ENCODE measurements at places on chromosomes 3 and 15.

DNA sequence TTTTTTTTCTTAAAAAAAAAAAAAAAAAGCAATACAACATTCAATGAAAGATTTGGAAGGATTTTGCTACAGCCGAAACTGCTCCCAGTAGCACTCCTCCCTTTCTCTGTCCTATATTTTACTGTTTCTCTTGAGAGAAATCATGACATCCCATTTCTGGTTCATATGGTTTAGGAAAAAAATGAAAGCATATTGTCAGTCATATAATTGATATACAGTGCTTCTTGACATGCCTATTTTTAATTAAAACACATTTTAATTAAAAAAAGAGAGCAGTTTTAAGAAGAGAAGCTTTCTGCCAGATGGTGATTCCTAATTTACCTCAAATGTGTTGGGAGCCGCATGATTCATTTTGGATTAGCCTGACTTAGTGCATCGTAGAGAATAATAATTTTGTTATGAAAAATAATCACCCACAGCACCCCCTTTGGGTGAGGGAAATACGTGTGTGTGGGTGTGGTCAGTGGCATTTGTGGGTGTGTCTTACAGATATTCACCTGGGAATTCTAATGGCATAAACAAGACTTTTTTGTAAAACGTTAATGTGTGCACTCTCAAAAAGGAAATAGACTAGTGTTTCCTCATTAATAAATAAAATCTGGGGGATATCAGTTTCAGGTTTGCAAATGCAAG lies 544.5 kb downstream of the MFSD1 start:
- no peak for DNase-seq

DNA sequence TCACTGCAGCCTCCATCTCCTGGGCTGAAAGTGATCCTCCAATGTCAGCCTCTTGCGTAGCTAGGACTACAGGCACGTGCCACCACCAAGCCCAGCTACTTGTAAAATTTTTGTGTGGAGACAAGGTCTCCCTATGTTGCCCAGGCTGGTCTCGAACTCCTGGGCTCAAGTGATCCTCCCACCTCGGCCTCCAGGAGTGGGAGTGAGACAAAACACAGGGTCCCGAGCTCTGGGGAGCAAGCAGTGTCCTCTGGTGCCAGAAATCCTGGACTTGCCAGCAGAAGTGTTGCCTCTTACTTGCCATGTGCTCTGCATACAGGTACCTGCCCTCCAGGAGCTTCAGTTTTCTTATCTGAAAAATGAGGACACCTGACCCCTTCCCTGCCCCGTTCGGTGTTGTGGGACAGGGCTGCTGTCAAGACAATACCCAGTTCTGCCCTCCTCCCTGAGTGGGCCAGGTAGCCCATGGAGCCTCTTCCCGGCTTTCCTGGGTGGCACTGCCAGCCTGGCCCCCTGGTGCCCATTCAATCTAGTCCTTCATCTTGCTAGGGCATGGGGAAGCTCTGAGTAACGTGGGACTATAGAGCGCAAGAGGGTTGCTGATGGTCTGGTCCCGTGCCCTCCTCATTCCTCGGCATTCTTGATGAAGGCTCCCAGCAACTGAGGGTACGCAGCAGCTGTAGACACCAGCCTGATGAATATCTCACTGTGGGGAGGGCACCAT lies 164.6 kb downstream of the GOLGA6L4 start:
- DNase-seq, result no peak

GRCh38 chr3:19347671-19348070 lies 199.4 kb downstream of the KCNH8 start:
- no peak for DNase-seq

DNA sequence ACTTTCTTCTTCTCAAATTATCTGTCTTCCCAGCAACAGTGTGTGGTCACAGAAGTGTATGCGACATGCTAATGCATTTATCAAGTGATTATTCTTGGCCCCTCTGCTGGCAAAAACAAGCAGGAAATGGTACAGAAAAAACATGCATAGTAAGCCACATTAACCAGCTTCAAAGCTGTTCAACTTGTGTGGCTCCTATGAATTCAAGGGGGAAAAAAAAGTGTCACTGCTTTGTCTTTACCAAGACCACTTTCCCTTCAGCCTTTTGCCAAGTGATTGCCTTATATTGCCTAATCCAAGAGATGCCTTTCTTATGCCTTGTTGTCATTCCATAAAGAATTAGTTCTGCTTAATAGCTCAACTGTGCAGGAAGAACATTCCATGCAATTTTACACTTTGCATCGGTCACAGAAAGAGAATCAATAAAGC lies 39.1 kb downstream of the PRTG start:
- DNase-seq, result no peak

GRCh38 chr3:4476496-4476895 lies 9.4 kb upstream of the SUMF1 start:
- DNase-seq, result no peak

GRCh38 chr3:33006571-33007286 lies 55.3 kb downstream of the CCR4 start:
- no peak for DNase-seq

GRCh38 chr3:53215816-53216215 lies 40.0 kb downstream of the TKT start:
- DNase-seq, result no peak

- DNase-seq, result no peak
These were observed 8.6 kb downstream of the FOXB1 start for GRCh38 chr15:60012695-60013094.

- no peak for DNase-seq
These were observed 361.8 kb downstream of the FGF12 start for GRCh38 chr3:192365571-192365970.

DNA sequence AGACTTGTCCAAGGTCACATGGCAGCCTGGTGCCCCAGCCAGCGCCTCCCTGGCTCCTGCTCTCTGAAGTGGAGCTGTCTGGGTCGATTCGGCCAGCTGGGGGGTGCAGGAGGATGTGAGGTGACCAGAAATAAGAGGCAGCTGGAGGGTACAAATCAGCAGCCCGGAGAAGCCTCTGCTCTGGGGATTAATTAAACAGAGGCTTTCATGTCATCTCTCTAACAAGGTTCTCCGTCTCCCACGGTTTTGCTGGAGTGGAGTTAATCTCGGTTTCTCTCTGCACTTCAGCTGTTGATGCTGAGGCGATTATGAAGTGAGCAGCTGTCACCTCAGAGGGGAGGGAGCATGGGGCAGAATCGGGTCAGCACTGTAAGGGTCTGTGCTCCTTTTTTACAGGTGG lies 236.8 kb downstream of the TLE3 start:
- DNase-seq, result no peak

DNA sequence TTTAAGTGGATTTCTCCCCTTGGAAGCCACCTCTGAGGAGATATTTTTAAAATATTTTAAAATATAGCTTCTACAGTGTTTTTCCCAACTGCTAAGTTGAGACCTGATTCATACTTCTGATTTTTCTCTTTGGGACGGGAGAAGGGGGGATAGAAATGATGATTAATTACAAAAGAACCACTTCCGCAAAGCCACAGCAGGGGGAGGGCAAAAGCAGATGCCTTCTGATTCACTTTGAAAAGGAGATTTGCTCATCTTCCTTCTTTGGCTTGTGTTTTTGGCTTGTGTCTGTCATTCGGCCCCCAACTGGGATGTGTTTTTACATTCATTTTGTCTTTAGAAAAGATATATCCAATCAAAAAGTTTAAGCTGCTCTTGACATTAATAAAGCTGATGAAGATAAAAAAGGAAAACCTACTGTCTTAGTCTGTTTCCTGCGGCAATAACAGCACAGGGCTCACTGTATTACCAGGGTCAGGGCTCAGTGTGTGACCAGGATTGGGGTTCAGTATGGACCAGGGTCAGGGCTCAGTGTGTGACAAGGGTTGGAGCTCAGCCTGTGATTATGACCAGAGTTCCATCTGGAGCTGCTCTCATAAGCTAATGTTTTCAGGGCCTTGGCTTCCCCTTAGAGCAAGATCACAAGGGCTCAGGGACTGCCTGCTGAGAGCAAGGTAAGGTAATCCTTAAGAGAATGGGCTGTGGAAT lies 223.2 kb downstream of the MTHFS start:
- DNase-seq, result peak; percentile 57

- no peak for DNase-seq
These were observed 191.4 kb upstream of the HES1 start for GRCh38 chr3:193944518-193944884.

GRCh38 chr15:63539521-63539920 lies 35.1 kb downstream of the USP3 start:
- no peak for DNase-seq

GRCh38 chr3:24682141-24682547 lies 187.5 kb upstream of the THRB start:
- DNase-seq, result no peak

- DNase-seq, result no peak
These were observed 36.5 kb downstream of the ECT2 start for GRCh38 chr3:172787019-172787418.

- no peak for DNase-seq
These were observed 16.4 kb downstream of the ZNF654 start for GRCh38 chr3:88075497-88075896.

DNA sequence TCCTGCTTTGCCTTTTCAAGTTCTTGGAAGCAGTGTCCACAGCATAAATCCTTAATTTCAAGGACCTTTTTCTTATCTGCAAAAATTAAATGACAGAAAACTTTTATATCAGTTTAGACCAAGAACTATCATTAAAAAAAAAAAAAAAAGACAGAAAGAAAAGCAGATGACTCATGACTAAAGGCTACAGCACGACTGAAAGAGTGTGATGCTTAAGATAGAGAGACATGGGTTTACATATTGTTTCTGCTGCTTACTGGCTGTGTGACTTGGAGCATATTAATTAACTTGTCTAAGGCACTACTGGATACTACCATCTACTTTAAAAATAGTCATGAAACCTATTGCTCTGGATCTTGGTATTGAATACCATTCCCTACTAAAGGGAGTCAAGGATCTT lies 62.3 kb downstream of the CEP152 start:
- no peak for DNase-seq

DNA sequence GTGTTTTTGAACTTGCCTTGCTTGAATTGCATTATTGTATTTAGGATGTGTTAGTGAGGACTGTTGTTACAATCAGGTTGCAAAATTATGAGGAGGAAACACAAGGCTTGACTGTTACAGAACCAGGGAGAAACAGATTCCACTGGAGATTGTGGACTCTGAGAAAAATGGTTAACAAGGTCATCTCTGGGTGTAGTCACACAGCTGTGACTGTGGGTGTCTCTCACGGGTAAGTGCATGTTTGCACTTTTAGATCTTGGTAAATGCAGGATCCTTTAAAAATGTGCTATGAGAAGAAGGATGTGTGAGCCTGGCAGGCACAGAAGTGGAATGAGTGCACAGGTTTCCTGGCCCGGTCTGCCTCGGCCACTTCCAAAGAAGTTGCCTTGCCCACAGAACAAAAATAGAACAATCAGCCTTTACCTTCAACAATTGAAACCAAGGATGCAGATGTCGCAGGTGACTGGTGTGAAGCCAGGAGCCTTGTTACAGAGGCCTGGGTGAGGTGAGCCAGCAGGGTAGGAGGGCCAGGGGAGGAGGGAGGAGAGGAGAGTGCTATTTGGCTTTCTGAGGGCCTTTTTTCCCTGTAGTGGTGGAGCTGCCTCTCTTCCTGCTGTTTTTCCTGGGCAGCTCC lies 68.0 kb downstream of the ABHD5 start:
- DNase-seq, result no peak

DNA sequence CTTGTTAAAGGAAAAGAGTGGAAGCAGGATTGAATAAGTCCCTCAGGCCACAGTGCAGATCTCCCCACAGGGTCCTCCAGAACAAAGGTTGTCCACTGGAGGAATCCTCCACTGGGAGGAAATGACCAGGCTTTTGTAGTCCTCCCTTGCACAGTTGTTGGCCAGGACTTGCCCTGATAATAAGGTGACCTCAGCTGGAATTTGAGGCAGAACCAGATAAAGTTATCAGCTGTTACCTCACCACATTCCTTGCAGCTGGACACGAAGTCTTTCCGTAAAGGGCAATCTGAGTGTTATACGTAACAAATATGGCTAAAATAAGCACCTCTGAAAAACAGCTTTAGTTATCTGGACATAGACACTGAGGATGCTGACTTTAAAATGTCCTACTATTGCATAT lies 83.5 kb upstream of the NAALADL2 start:
- no peak for DNase-seq

- DNase-seq, result no peak
These were observed 23.9 kb upstream of the LOXL1 start for GRCh38 chr15:73902121-73903020.

DNA sequence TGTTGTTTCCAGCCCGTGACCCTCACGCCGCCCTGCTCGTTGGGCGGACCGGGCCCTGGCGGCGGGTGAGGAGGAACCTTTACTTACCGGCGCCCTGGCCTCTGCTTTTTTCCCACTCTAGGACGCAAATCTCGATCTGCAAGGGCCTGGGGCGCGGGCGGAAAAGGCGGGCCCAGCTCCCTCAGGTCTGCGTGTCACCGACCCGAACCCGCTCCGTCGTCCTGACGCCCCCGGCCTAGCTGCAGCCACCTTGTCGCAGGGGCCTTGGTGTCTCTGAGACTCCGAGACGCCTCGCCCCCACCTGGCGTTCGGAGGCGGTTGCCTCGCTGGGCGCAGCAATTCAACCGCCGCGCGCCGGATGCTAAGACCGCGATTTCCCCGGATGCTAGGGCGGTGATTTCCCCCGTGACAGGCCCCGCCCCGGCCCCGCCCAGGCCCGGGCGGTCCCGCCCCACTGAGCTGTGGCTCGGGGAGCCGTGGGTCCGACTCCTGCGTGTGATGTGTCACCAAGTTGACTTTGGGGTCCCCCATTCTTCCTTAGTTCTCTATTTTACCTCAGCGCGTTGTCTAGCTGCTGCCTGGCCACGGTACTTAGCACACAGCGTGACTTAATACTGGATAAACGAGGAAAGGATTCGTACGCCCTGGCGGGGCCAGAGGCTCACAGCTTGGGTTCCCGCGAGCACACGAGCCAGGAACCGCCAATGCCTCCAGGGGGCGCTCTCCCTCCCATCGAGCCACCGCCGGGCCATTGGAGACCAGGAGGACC lies at the start of gene RPL39L:
TSS of gene RPL39L (minus strand) at position 371 of the 769 bp plus-strand sequence. CDS start 18,196 bp downstream, outside the sequence.
- DNase-seq, result peak; percentile 73

GRCh38 chr15:85490856-85491255 lies 110.5 kb downstream of the AKAP13 start:
- no peak for DNase-seq

DNA sequence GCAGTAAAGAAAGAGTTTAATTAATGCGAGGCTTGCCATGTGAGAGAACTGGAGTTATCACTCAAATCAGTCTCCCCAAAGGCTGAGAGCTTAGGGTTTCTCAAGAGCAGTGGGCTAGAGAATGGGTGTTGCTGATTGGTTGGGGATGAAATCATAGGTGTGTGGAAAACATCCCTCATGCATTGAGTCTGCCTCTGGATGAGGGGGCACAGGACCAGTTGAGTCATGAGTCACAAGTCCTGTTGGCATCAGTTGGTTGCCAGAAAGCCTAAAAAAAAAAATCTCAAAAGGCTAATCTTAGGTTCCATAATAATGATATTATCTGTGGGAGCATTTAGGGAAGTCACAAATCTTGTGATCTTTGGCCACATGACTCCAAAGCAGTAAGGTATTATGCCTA lies 800.3 kb downstream of the TUSC7 start:
- no peak for DNase-seq
